ENCODE measurements at places on chromosomes 1 and 21. TPM values are rescaled to one million over a fixed set of nuclear protein-coding genes. Genes with fewer than 3 reads are reported as not detected.

DNA sequence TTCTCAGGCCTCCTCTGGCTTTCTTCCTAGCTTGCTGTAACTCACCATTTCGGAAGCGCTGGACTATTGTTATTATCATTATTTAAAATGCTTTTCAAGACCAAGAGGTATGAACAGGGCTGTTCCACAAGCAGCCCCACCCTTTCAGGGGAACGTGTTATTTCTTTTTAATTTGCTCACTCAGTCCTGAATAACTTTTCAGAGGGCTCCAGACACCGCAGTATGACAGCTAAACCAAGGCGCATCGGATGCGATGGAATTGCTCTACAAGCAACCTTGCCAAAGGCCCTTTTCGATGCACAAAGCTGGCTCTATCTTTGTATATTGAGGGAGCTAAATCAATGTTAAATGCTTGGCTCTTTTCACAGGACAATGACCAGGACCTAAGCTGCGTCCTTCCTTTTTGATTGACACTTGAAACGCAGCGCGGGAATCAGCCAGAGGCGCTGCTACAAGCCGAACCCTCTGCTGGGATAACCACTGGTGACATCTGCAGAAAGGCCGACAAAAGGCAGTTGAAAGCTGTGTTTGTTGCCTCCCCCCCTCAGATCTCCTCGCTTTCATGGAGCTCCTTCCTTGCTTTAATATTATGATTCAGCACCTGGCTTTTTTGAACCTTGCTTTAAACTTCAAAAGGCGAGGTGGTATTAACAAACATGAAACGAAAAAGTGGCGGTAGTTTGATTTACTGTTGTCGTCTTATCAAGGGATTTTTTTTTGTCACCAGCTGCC is 204.7 kb upstream of the PROX1 start:
- H3K4me1 ChIP-seq = no peaks in the 10 kb centered on the region
- no peaks in the 10 kb centered on the region for H3K27me3 ChIP-seq
- no peak for DNase-seq
- no peaks in the 10 kb centered on the region for H3K36me3 ChIP-seq

- DNase-seq = no peak
- peaks cover 9% of the 10 kb centered on the region for H3K36me3 ChIP-seq
- H3K4me1 ChIP-seq = no peaks in the 10 kb centered on the region
- no peak overlapping the region for H3K4me3 ChIP-seq
- no peak overlapping the region for H3K27ac ChIP-seq
These were observed 11.4 kb upstream of the MAGOH start for GRCh38 chr1:53249706-53250105.

DNA sequence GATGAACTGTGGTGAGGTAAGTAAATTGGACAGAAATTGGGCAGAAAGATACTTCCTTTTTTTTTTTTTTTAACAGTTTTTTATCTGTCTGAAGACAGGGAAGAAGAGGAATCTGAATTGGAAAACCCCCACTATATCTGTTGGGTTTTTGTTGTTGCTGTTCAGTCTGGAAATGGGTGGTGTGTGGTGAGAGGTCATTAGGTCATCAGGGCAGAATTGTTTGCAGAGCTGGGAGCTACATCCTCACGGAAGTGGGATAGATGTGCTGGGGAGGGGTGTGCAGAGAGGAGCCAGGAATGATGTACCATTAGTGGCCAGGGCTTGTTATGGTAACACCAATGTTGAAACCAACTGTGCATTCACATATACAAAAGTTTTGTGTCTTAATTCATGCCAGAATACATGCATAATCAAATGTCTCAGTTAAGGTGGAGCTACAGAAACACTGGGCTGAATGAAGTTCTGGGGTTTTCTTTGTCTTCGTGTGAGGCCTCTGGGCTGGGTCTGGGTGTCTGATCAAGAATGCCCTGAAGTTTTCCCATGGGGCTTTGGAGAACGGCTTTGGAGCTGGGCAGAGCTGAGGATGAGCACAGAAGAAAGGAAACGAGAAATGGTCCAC is 12.4 kb downstream of the USP25 start:
- H3K36me3 ChIP-seq = no peaks in the 10 kb centered on the region
- no peak overlapping the region for H3K27ac ChIP-seq
- H3K4me3 ChIP-seq = no peak overlapping the region
- peak; percentile 12 for DNase-seq
- peaks cover 8% of the 10 kb centered on the region for H3K4me1 ChIP-seq
- no peaks in the 10 kb centered on the region for H3K27me3 ChIP-seq

- H3K4me1 ChIP-seq = no peaks in the 10 kb centered on the region
- peak; percentile 15 for DNase-seq
- H3K27ac ChIP-seq = no peak overlapping the region
- H3K4me3 ChIP-seq = no peak overlapping the region
- no peaks in the 10 kb centered on the region for H3K36me3 ChIP-seq
These were observed 97.6 kb downstream of the PDE4B start for GRCh38 chr1:65890201-65890843.

- DNase-seq = peak; percentile 61
- no peaks in the 10 kb centered on the region for H3K36me3 ChIP-seq
- H3K27me3 ChIP-seq = no peaks in the 10 kb centered on the region
- H3K4me3 ChIP-seq = no peak overlapping the region
- peaks cover 37% of the 10 kb centered on the region for H3K4me1 ChIP-seq
- H3K27ac ChIP-seq = peak overlapping the region; percentile 36
These were observed 1.9 kb upstream of the ZSCAN20 start for GRCh38 chr1:33470495-33471012.

- DNase-seq = peak; percentile 91
- no peaks in the 10 kb centered on the region for H3K27me3 ChIP-seq
- H3K4me3 ChIP-seq = peak overlapping the region; percentile 25
- H3K4me1 ChIP-seq = peaks cover 50% of the 10 kb centered on the region
- peak overlapping the region; percentile 94 for H3K27ac ChIP-seq
- H3K36me3 ChIP-seq = peaks cover 14% of the 10 kb centered on the region
These were observed 14.9 kb downstream of the MAP3K7CL start for GRCh38 chr21:29145354-29145782.

- peaks cover 29% of the 10 kb centered on the region for H3K4me1 ChIP-seq
- peak overlapping the region; percentile 70 for H3K27ac ChIP-seq
- DNase-seq = no peak
- no peaks in the 10 kb centered on the region for H3K27me3 ChIP-seq
- peaks cover 7% of the 10 kb centered on the region for H3K36me3 ChIP-seq
These were observed 873 bp upstream of the PI4KB start for GRCh38 chr1:151327903-151328674.

DNA sequence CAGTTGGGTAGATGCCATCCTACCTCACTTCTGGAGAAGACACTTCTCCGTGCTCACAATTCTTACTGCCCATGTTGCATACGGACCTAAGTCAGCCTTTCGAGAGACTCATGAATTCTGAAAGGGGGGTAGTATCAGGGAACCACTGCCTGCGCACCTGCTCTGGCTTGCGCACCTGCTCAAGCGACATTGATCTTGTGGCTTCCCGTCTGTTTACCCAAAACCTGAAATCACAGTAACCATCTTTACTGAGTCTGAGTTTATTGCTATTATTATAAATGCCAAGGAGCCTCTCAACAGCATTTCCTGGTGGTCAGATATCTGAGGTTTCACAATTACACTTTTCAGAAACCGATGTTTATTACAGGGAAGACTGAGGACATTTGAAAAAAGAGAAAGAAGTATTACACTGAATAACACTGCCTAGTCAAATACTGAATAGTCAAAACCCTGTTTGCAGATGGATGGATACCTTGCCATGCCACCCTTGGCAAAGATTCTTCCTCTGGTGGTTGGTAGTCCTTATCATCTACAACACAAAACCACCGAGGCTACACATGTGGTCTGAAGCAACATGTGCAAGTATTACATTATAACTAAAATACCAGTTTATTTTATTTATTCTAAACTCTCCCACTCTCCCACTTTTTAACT is 208.7 kb downstream of the SIPA1L2 start:
- no peaks in the 10 kb centered on the region for H3K36me3 ChIP-seq
- DNase-seq = no peak
- H3K27ac ChIP-seq = no peak overlapping the region
- no peaks in the 10 kb centered on the region for H3K27me3 ChIP-seq

- H3K27ac ChIP-seq = no peak overlapping the region
- DNase-seq = no peak
- H3K4me3 ChIP-seq = no peak overlapping the region
- H3K36me3 ChIP-seq = no peaks in the 10 kb centered on the region
- H3K4me1 ChIP-seq = peaks cover 3% of the 10 kb centered on the region
- peaks cover 5% of the 10 kb centered on the region for H3K27me3 ChIP-seq
These were observed 35.8 kb downstream of the CRYAA start for GRCh38 chr21:43204638-43205037.

GRCh38 chr1:147620543-147620942 is 49.8 kb downstream of the ACP6 start:
- H3K4me3 ChIP-seq = no peak overlapping the region
- H3K27me3 ChIP-seq = no peaks in the 10 kb centered on the region
- DNase-seq = no peak
- no peaks in the 10 kb centered on the region for H3K4me1 ChIP-seq
- no peak overlapping the region for H3K27ac ChIP-seq
- peaks cover 49% of the 10 kb centered on the region for H3K36me3 ChIP-seq

DNA sequence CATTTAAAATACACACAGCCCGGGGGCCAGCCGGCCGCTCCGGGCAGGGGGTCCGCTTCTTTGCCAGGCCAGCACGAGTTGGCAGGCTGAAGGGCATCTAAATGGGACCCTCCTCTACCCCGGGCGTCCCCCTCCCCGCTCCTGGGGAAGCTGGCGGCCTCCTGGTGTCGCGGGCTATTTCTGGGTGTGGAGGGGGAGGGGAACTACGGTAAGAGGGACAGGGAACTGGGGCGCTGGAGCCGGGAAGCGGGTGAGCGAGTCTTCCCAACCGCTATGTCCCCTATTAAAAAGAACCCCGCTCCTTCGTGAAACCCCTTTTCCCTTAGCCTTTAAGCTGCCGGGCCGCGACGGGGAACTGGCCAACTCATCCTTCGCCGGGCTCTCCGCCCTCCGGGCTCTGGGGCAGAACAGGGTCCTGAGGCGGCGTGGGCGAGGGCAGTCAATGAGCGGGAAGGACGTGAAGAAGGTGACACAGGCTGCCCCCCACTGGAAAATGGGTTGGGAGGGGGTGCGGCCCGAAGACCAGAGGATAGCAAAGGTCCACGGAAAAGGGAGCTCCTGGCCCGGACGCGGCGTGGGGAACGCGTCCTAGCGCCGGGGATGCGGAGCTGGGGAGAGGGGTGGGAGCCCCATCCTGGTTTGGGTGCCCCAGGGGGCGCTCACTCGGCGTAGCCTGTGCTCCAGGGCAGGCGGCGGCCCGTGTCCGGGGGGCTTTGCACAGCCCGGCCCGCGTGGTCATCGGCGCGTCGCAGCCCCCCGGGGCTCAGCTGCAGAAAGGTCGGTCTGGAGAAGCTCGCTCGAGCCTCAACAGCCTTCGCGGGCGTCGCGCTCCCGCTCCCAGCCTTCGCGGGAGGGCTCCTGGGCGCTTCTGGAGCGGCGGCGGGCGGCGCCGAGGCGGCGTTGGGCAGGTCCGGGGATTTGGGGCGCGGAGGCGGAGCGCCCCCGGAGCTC is 544 bp downstream of the PPM1J start:
- no peaks in the 10 kb centered on the region for H3K36me3 ChIP-seq
- no peak overlapping the region for H3K27ac ChIP-seq

DNA sequence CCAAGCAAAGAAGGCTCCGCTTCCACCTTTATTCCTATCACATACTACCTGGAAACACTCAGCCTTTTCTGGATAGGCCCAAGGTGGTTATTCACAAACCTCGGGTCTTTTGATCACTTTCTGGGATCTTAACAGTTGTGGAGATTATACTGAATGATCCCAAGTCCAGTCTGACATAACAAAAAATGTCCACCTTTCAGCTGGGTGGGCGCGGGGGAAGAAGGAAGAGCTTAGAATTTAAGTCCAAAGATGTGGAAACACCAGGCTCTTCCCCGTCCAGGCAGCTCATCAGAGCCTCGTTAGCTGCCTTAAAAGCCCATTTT is 338 bp upstream of the C1orf53 start:
- H3K4me1 ChIP-seq = peaks cover 5% of the 10 kb centered on the region
- peaks cover 39% of the 10 kb centered on the region for H3K27me3 ChIP-seq
- DNase-seq = no peak
- peak overlapping the region; percentile 79 for H3K4me3 ChIP-seq
- peak overlapping the region; percentile 70 for H3K27ac ChIP-seq

- H3K4me1 ChIP-seq = peaks cover 25% of the 10 kb centered on the region
- no peaks in the 10 kb centered on the region for H3K36me3 ChIP-seq
- DNase-seq = no peak
- H3K27me3 ChIP-seq = no peaks in the 10 kb centered on the region
These were observed 25.7 kb downstream of the ARHGEF19 start for GRCh38 chr1:16186655-16187235.

DNA sequence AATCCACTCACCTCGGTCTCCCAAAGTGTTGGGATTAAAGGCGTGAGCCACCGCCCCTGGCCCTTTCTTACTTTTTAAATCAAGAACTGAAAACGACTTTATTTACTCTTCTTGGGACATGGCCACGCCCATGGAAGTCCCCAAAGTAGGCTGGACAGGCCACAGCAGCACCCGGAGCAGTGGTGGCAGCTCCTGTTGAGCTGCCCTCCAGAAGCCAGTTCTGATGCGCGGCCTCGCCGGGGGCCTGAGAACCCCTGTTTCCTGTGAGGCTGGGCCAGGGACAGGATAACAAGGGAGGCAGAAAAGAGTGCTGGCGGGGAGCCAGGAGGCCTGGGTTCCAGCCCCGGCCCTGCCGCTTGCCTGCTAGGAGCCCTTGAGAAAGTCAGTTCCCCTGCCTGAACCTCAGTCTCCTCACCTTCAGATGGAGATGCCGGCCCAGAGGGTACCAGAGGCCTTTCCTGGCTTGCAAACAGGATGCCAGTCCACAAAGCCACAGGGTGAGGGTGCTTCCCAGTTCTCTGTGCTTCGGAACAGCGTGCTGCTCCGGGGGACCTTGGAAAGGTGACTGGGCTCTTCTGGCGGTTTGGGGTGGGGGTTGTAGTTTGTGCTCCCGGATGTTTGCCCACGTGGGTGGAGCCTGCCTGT is 59.4 kb downstream of the RUNX3 start:
- no peak for DNase-seq
- H3K4me3 ChIP-seq = no peak overlapping the region
- H3K4me1 ChIP-seq = no peaks in the 10 kb centered on the region
- no peaks in the 10 kb centered on the region for H3K36me3 ChIP-seq
- peaks cover 9% of the 10 kb centered on the region for H3K27me3 ChIP-seq
- no peak overlapping the region for H3K27ac ChIP-seq

- no peak for DNase-seq
- no peaks in the 10 kb centered on the region for H3K27me3 ChIP-seq
- no peak overlapping the region for H3K4me3 ChIP-seq
These were observed 12.6 kb downstream of the CD2 start for GRCh38 chr1:116766616-116767469.

Gene AQP10
- total RNA-seq = not detected

Gene CACNA1S
- total RNA-seq = not detected

Gene AZIN2
- 10.1 TPM for total RNA-seq

Gene RGS5
- total RNA-seq = 24.1 TPM

Gene CFAP141
- not detected for total RNA-seq

Gene DIRAS3
- 0.52 TPM for total RNA-seq

Gene DCDC2B
- not detected for total RNA-seq

Gene PLPPR4
- total RNA-seq = 0.07 TPM

Gene KLHDC8A
- 0.39 TPM for total RNA-seq

Gene GPATCH3
- 13.7 TPM for total RNA-seq

Gene CDCA8
- total RNA-seq = 4.2 TPM

Gene GBP7
- total RNA-seq = not detected

All from astrocyte (in vitro differentiated cells and primary cell).